ENCODE measurements at places on chromosomes 4 and X.

DNA sequence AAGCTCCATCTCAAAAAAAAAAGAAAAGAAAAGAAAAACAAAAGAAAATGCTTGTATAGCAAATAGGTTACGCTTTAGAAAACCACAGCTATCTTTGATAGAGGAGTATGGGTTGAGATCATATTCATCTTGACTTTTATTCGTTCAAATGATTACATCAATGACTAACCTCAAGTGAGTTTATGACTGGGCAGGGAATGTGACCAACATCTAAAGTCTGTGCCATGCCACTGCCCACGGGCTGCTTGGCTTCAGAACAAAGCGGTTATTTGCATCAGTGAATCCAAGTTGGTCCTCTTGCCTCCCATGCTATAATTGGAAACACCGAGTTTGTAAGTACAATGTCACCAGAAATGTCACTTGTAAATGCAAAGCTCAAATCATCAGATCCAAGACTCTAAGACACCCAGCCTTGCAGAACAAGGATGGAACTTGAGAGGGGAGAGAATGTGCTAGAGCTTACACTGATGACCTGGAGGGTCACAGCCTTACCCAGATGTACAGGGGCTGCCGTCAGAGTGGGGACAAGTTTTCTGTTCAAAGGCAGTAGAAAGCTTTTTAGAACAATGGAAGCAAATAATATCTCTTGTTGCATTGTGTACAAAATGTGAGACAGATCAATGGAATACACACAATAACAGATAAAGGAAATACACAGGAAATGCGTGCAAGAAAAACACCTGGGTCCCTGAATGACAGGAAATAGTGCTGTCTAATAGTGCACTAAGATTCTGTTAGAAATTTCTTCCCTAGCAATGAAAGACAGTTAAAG is 8.4 kb upstream of the OPN1LW start:
- DNase-seq, result no peak

GRCh38 chrX:74343343-74344279 is 39.6 kb downstream of the ZCCHC13 start:
- peak; percentile 88 for DNase-seq

DNA sequence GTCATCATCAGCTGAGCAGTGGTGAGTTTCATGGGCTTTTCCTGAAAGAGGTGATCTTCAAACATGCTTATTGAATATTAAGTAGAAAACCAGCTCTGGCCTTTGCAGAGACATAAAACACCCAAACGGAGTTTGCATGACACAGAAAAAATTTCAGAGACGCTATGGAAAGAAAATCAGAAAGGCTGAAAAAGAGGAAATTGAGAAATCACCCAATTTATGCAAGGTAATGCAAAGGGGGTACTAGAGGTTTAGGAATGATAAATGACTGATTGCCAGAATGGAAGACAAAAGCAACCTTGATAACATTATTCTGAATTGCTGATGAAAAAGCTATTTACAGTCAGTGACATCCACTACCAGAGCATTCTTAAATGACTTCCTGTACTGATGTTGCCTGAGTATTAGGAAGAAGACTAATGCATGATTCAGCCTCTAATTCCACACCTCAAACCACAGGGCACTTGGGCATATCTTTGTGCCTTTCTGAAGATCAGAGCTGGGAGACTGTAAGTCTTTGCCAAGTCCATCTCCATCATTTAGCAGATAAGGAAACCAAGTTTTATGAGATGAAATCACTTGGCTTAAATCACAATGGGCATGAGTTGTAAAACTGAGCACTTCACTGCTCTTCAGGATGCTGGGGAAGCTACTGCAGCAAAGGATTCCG is 565.7 kb downstream of the PPARGC1A start:
- peak; percentile 19 for DNase-seq

GRCh38 chr4:175435381-175435783 is 376.7 kb downstream of the GPM6A start:
- DNase-seq, result peak; percentile 70

DNA sequence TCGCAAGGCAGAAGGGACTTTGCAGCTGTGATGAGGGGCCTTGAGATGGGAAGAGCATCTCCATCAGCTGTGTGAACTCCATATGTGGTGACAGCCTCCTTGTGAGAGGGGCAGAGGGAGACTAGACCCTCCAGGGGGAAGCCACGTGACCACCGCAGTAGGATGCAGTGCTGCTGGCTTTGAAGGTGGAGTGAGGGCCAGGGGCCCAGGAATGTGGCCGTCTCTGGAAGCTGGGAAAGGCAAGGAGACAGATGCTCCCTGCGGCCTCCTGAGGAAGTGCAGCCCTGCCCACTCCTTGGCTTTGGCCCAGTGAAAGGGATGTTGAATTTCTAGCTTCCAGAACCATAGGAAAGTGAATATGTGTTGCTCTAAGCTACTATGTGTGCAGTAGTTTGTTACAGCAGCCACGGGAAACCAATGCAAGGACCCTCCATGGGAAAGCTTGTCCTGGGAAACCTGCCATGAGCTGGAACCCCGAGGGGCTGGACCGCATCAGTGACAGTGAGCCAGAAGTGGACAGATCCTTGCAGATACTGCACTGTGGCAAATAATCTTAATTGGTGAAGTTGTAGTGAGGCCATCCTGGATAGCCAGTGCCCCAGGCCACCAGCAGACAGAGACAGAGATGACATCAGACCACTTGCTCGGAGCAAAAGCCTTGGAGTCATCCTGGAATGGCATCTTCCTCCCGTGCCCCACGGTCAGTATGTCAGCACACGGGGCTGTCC is 35.4 kb upstream of the SORCS2 start:
- no peak for DNase-seq

DNA sequence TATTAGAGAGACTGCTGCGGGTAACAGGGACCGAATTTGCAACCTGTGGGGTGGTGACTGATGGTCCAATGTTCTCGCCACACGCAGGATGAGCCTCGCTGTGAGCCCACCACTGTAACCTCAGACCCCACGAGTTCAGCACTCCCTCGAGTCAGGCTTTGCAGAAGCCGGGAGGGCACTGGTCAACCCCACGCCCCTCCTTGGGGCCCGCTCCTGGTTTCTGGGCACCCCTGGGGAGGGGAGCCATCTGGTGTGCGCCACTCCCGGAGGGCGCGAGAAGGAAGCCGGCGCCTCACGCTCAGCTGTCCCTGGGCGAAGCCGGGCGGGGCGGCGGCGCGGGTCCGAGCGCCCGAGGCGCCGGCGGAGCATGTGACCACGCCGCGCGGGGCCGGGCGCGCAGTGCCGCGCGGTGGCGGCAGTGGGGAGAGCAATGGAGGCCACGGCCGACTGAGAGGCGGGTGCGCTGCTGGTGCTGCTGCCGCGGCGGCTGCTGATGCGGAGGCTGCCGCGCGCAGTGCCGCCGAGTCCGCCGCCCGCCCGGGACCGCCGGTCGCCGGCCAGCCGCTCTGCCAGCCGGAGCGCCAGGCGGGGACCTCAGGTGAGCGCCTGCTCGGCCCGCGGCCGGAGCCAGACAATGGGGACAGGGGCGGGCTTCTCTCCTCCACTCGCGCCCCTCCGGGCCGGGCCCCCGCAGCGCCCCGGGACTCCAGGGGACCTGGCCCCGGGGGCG is 100.1 kb downstream of the CEP135 start:
- peak; percentile 90 for DNase-seq

DNA sequence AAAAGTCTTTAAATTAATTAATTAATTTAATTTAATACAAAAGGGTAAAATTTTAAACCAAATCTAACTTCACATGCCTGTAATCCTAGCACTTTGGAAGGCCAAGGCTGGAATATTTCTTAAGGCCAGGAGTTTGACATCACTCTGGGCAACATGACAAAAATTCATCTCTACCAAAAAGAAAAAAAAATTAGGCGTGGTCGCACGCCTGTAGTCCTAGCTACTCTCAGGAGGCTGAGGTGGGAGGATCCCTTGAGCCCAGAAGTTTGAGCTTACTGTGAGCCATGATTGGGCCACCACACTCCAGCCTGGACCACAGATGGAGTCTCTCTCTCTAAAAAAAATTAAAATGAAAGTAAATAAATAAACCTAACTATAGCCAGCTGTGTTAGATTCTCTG is 39.2 kb upstream of the ANTXR2 start:
- no peak for DNase-seq

Data from OCI-M1 (cell line).